H9 (cell line): ENCODE measurements at places on chromosomes 16 and 17. TPM values are rescaled to one million over a fixed set of nuclear protein-coding genes. Genes with fewer than 3 reads are reported as not detected.

Gene WNT3
- total RNA-seq = 22.4 and 22.7 TPM in 2 replicates

Gene KAT8
- 52.1 and 53.4 TPM in 2 replicates for total RNA-seq

Gene ARHGAP44
- total RNA-seq = 9.9 and 10.9 TPM in 2 replicates

Gene TSR1
- total RNA-seq = 81.1 and 83.3 TPM in 2 replicates

Gene HOXB3
- not detected in 2 replicates for total RNA-seq

Gene C17orf67
- total RNA-seq = 0.88 and 1.0 TPM in 2 replicates

Gene RSKR
- total RNA-seq = 25.2 and 25.8 TPM in 2 replicates

Gene DYNLRB2
- total RNA-seq = not detected in 2 replicates

Gene SMTNL2
- 0.77 and 1.6 TPM in 2 replicates for total RNA-seq

Gene NT5C
- 76.2 and 77.7 TPM in 2 replicates for total RNA-seq

Gene MILR1
- total RNA-seq = not detected in 2 replicates

Gene MIS12
- total RNA-seq = 28.6 and 30.7 TPM in 2 replicates

GRCh38 chr17:29615492-29616299 lies 7.0 kb downstream of the CORO6 start:
- peaks cover 8% of the 10 kb centered on the region; the same call in 2 of the 3 replicates for H3K36me3 ChIP-seq
- no peak overlapping the region for H3K27ac ChIP-seq
- DNase-seq = peak; percentile 94
- peaks cover 11% of the 10 kb centered on the region for H3K27me3 ChIP-seq

DNA sequence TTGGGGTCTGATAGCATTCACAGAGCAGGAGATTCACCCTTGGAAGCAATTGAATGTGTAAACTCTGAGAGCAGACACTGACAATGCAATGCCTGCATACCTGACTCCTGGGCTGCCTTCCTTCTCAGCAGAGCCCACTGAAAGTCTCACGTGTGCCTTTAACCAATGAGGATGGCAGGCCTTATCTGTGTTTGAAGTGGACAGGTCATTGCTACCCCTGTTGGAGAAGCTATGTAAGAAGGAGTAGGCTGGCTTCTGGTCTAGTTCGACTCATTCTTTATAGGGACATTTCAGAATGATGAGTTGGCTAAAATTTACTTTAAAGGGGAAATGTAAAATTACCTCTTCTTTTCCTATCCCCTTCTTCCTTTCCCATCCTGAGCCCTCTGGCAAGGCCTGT lies 446.3 kb downstream of the SLC39A11 start:
- H3K27me3 ChIP-seq = no peaks in the 10 kb centered on the region
- H3K4me3 ChIP-seq = no peak overlapping the region
- no peaks in the 10 kb centered on the region for H3K36me3 ChIP-seq
- H3K4me1 ChIP-seq = no peaks in the 10 kb centered on the region
- no peak for DNase-seq
- no peak overlapping the region for H3K27ac ChIP-seq

GRCh38 chr16:60230666-60231065 lies 1496.5 kb upstream of the GOT2 start:
- DNase-seq = no peak
- H3K27me3 ChIP-seq = no peaks in the 10 kb centered on the region
- 0 out of 2 replicates have a peak, but pooled peaks cover 3% of the 10 kb centered on the region for H3K36me3 ChIP-seq
- H3K4me3 ChIP-seq = no peak overlapping the region

- no peaks in the 10 kb centered on the region for H3K4me1 ChIP-seq
- peak; percentile 15 for DNase-seq
- no peak overlapping the region for H3K27ac ChIP-seq
- no peaks in the 10 kb centered on the region for H3K27me3 ChIP-seq
Measured at GRCh38 chr16:3510416-3510815, 9.6 kb downstream of the CLUAP1 start.

DNA sequence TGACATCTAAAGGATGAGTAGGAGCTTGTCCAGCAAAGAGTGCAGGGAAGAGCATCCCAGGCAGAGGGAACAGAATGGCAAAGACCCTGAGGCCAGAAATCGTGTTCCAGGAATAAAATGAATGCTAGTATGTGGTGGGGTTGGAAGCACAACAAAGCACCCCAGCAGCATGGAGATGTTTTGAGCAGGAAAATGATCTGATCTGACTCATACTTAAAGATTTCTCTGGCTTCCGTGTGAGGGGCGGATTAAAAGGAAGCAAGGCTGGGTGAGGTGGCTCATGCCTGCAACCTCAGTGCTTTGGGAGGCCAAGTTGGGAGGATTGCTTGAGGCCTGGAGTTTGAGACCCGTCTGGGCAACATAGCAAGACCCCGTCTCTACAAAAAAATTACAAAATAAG lies 2.3 kb downstream of the SLC5A11 start:
- H3K4me1 ChIP-seq = no peaks in the 10 kb centered on the region
- no peak overlapping the region for H3K4me3 ChIP-seq
- no peaks in the 10 kb centered on the region for H3K36me3 ChIP-seq
- DNase-seq = no peak
- H3K27ac ChIP-seq = no peak overlapping the region

DNA sequence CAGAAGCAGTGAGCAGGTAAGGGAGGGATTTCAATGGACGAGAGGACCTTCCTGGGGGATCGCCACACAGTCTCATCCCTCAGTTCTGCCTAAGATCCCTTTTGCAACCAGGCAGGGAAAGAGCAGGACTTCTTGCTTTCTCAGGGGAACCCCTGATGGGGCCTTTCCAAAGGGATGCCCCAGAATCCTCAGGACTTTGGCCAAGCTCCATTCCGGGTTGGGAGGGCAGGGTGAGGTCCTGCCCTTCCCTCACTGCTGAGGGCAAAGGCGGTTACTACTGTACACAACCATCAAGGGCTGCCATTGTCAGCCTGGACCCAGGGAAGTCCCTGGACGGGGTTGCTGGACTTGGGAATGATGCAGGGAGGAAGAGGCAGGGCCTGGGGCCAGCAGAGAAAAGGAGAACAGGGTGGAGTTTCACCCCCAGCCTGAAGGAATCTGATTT lies 9.7 kb downstream of the PRR29 start:
- peak; percentile 30 for DNase-seq
- no peaks in the 10 kb centered on the region for H3K27me3 ChIP-seq
- H3K4me1 ChIP-seq = peaks cover 3% of the 10 kb centered on the region; the same call in 1 of the 2 replicates
- H3K36me3 ChIP-seq = no peaks in the 10 kb centered on the region

DNA sequence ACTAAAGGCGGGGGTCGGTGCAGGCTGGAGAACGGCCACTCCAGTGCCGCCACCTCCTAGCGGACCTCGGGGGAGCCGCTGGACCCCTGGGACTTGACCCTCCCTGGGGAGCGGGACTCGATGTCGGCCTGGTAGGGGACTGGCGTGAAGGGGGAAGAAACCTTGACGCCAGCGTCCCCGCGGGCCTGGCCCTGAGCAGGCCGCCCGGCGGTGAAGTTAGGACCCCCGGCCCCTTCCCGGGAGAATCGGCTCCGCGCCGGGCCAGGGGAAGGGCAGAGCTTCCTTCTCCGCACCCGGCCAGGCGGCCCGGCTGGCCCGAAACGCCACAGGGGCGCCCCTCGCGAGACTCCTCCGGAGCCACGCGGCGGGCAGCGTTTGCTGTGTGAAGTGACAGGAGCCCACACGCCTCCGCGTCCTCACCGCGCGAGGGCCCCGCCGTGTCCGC lies 389 bp downstream of the DUS1L start:
- no peaks in the 10 kb centered on the region for H3K27me3 ChIP-seq
- H3K4me1 ChIP-seq = no peaks in the 10 kb centered on the region
- DNase-seq = no peak
- no peak overlapping the region for H3K27ac ChIP-seq
- H3K36me3 ChIP-seq = peaks cover 11% of the 10 kb centered on the region

GRCh38 chr17:60224064-60224463 lies 74.3 kb downstream of the CA4 start:
- peaks cover 42% of the 10 kb centered on the region for H3K36me3 ChIP-seq
- no peaks in the 10 kb centered on the region for H3K4me1 ChIP-seq
- H3K27ac ChIP-seq = no peak overlapping the region
- no peak for DNase-seq
- no peak overlapping the region for H3K4me3 ChIP-seq
- H3K27me3 ChIP-seq = no peaks in the 10 kb centered on the region

DNA sequence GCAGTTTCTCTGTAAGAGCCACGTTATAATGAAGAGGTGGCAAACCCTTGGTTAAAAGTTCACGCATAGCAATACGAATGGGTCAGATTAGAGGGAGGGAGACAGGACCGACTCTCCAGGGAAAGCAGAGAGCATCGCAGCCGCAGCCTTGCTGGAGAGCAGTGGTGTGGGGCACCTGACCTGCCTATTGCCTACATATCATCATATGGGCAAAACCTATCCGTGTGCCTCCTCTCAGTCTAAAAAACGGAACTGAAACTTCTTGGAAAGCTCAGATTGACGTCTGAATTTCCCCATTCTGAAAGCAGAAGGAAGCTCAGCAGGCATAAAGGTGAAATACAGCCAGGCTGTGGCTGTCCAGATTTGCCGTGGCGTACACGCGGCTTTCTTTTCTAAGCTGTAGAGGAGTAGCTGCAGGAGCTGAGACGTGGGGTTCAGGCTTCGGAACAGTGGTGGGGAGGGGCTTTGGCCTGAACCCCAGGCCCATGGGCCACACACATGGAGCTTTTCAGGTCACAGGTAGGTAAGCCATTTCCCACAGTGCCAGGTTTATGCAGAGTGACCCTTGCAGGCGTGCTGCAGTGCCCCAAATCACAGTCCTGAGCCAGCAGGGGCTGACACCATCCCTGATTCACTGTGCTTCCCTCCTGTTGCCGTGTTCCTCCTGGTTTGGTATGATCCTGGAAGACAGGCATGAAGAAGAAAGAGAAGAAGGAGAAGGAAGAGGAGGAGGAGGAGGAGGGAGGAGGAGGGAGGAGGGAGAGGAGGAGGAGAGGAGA lies 41.6 kb upstream of the TNRC6C start:
- DNase-seq = no peak
- H3K4me3 ChIP-seq = no peak overlapping the region
- H3K27me3 ChIP-seq = no peaks in the 10 kb centered on the region
- no peaks in the 10 kb centered on the region; the same call in 1 of the 2 replicates for H3K4me1 ChIP-seq
- H3K27ac ChIP-seq = no peak overlapping the region

- H3K27me3 ChIP-seq = no peaks in the 10 kb centered on the region
- H3K36me3 ChIP-seq = no peaks in the 10 kb centered on the region
- H3K4me3 ChIP-seq = no peak overlapping the region
- peaks cover 2% of the 10 kb centered on the region; the same call in 1 of the 2 replicates for H3K4me1 ChIP-seq
- peak; percentile 90 for DNase-seq
Measured at GRCh38 chr17:3534881-3535252, 22.7 kb downstream of the TRPV3 start.

GRCh38 chr17:7496470-7497183 lies 12.5 kb downstream of the POLR2A start:
- no peaks in the 10 kb centered on the region for H3K4me1 ChIP-seq
- H3K4me3 ChIP-seq = peak overlapping the region; percentile 24; the same call in 1 of the 3 replicates
- H3K36me3 ChIP-seq = peaks cover 76% of the 10 kb centered on the region

DNA sequence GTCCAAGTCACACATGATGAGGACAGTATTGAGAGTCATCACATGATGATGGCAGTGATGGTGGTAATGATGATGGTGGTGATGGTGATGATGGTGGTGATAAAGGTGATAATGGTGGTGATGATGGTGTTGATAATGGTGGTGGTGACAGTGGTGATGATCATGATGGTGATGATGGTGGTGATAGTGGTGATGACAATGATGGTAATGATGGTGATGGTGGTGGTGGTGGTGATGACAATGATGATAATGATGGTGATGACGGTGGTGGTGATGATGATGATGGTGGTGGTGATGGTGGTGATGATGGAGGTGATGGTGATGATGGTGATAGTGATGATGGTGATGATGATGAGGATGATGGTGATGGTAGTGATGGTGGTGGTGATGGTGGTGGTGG lies 190.2 kb upstream of the ZNF469 start:
- H3K27me3 ChIP-seq = no peaks in the 10 kb centered on the region
- H3K4me1 ChIP-seq = no peaks in the 10 kb centered on the region
- DNase-seq = no peak
- no peak overlapping the region for H3K4me3 ChIP-seq
- H3K36me3 ChIP-seq = peaks cover 7% of the 10 kb centered on the region; the same call in 1 of the 2 replicates

GRCh38 chr16:15641753-15642556 lies 999 bp downstream of the MARF1 start:
- no peaks in the 10 kb centered on the region for H3K27me3 ChIP-seq
- no peaks in the 10 kb centered on the region for H3K4me1 ChIP-seq
- peak overlapping the region; percentile 85 for H3K4me3 ChIP-seq
- no peak overlapping the region for H3K27ac ChIP-seq
- DNase-seq = no peak

- no peak overlapping the region for H3K4me3 ChIP-seq
- DNase-seq = no peak
- no peaks in the 10 kb centered on the region for H3K4me1 ChIP-seq
- no peaks in the 10 kb centered on the region for H3K27me3 ChIP-seq
- H3K36me3 ChIP-seq = no peaks in the 10 kb centered on the region
- no peak overlapping the region for H3K27ac ChIP-seq
Measured at GRCh38 chr17:6843241-6843880, 11.8 kb upstream of the TEKT1 start.

- DNase-seq = no peak
- H3K27me3 ChIP-seq = no peaks in the 10 kb centered on the region
- H3K4me3 ChIP-seq = no peak overlapping the region
- H3K36me3 ChIP-seq = no peaks in the 10 kb centered on the region
Measured at GRCh38 chr17:68853036-68853435, 102.2 kb downstream of the ABCA8 start.

DNA sequence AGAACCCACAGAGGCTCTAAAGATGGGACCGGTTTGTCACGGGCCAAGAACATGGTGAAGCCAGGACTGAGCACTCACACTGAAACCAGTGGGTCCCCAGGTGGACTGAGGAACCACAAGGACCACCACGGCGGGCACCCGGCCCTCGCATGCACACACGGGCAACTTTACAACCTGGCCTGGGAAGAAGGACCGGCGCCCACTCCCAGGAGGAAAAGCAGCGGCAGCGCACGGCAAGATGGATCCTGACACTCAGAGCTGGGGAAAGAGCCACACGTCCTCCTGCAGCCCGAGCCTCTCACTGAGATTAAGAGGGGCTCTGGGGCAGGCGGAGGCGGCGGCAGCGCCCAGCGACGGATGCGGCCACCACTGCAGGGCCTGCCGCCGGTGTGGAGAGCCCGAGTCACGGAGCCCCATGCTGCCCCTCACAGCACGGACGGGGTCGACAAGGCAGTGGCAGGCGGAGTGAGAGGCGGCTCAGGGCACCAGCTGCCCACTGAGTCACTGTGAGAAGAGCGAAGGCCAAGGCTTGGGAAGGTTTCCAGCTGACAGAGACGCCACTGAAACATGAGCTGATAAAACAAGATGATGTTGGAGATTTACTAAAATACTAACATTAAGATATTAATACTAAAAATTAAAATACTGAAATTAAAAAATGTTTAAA lies 118.3 kb downstream of the ANKRD11 start:
- peaks cover 3% of the 10 kb centered on the region; the same call in 1 of the 2 replicates for H3K36me3 ChIP-seq
- H3K27me3 ChIP-seq = no peaks in the 10 kb centered on the region
- H3K27ac ChIP-seq = no peak overlapping the region
- H3K4me3 ChIP-seq = no peak overlapping the region
- DNase-seq = no peak

GRCh38 chr17:54063639-54064038 lies 240.9 kb downstream of the KIF2B start:
- H3K4me1 ChIP-seq = no peaks in the 10 kb centered on the region
- no peaks in the 10 kb centered on the region for H3K27me3 ChIP-seq
- H3K36me3 ChIP-seq = peaks cover 3% of the 10 kb centered on the region; the same call in 1 of the 2 replicates
- no peak overlapping the region for H3K27ac ChIP-seq
